ENCODE measurements at places on chromosomes 7 and 10.

GRCh38 chr7:34222722-34223121 is 317.4 kb downstream of the BMPER start:
- DNase-seq: no peak

- no peak for DNase-seq
Observed at GRCh38 chr10:7159928-7160327, 250.9 kb downstream of the SFMBT2 start.

DNA sequence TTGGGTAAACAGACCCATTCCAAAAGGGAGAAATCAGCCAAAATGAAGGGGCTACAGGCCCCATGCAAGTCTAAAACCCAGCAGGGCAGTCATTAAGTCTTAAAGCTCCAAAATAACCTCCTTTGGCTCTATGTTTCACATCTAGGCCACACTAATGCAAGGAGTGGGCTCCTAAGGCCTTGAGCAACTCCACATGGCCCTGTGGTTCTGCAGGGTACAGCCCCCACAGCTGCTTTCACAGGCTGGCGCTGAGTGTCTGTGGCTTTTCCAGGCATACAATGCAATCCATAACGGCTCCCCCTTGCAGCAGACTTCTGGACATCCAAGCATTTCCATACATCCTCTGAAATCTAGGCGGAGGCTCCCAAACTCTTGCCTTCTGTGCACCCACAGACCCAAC is 9.0 kb downstream of the TMEM243 start:
- DNase-seq: no peak

GRCh38 chr10:14312014-14312413 is 18.7 kb downstream of the FRMD4A start:
- no peak for DNase-seq

GRCh38 chr7:137946011-137946410 is 55.9 kb downstream of the CREB3L2 start:
- DNase-seq: no peak

Data from left ventricle myocardium superior (tissue), 1 donor.